CD4-positive, alpha-beta T cell treated with Interleukin-4 for 1 hour (primary cell): ENCODE measurements at places on chromosomes 12 and 14.

- DNase-seq = no peak
These were observed 197.0 kb downstream of the SLC41A2 start for GRCh38 chr12:104761091-104761490.

- no peak for DNase-seq
These were observed 48.1 kb downstream of the ADCK1 start for GRCh38 chr14:77848031-77848430.

DNA sequence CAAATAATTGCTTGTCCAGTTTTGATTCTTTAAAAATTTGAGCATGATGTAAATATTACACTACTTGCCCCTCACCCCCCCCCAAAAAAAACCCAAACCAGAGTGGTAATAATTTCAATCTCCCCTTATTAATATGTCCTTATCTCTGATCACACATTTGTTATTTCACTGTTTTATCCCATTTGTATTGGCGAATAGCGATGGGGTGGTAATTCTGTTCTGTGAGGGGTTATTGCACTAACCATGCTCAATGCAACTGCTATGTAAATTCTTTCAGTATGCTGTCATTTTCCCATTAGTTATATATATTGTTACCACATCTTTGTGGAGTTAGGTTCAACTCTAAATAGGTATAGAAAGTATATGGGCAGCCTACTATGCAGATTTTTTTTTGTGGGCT lies 1.1 kb downstream of the RIMKLB start:
- DNase-seq = no peak

- peak; percentile 23 for DNase-seq
These were observed 3.8 kb downstream of the USP15 start for GRCh38 chr12:62263966-62264365.

DNA sequence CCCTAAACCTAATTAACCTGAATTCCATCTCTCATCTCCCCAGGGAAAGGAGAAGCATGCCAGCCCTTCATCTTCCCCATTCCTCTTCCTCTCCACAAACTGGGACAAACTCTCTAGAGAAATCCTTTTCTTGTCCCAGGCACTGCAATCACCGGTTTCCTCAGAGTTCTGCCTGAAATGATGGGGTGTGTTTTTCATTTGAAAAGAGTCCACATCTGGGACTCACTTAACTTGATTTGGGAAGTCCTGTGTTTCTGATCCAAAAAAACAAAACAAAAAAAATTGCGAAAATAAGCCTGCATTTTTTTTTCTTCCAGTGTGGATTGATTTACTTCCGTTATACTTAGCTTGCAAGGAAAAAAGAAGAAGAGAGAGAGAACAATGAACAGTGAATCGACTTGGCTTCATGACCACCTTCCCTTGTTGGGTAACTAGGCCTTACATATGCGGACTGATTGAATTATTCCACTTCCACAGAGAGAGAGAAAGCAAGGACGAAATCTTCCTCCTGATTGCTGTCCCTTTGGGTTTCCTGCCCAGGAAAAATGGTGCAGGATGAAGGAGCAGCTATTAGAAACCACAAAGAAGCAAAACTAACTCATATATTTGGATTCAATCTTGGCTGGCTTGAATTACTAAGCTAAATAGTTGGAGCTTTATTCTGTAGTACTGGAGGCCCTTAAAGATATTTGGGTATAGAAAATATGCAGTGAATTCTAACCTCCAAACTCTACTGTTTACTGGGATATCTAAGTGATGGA lies 506.2 kb upstream of the TBX3 start:
- DNase-seq = no peak

- DNase-seq = no peak
These were observed 43.5 kb downstream of the MIPOL1 start for GRCh38 chr14:37241198-37241597.

- DNase-seq = no peak
These were observed 139.4 kb downstream of the RPS29 start for GRCh38 chr14:49446801-49447200.

GRCh38 chr14:99968191-99968920 lies 96.9 kb upstream of the EVL start:
- DNase-seq = no peak

- DNase-seq = no peak
These were observed at the start of gene OR4L1 for GRCh38 chr14:20059745-20060144. Gene OR4L1, plus strand, starts transcription at chr14:20060045. Its CDS starts 0 bp downstream, at chr14:20060045.

GRCh38 chr14:39219075-39219499 lies 14.6 kb upstream of the MIA2 start:
- no peak for DNase-seq

DNA sequence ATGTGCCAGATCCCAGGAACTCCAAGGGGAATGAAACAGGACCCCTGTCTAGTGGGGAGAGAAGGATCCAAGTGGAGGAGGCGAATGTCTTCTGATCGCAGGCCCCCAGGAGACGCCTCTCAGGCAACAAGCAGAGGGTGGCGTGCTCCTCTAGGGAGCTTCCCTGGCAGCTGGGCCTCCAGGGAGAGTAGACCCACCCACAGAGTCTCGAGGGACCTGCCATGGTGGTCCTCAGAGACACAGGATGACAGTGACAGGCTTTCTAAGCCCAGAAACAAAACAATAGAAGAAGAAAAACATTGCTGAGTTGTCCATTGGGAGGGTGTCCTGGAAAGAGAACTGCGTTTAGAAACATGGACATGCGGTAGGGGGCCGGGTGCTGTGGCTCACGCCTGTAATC lies 140.6 kb upstream of the MAP1LC3B2 start:
- DNase-seq = no peak

DNA sequence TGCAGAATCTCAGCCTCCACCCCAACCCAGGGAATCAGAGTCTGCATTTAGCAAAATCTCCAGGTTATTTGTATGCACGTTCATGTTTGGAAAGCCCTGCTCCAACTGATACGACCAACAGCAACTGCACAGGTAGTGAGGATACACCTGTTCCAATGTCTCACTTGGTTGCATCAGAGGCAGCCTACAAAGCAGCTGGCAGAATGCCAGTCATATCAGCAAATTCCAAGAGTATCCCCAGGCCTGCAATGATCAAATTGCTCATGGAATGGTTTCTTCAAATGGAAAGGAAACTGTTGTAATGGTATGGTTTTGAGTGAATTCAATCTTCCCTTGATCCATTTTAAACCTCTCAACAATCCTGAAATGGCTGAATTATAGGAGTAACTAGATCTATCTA lies 75.4 kb downstream of the GRIP1 start:
- DNase-seq = no peak

DNA sequence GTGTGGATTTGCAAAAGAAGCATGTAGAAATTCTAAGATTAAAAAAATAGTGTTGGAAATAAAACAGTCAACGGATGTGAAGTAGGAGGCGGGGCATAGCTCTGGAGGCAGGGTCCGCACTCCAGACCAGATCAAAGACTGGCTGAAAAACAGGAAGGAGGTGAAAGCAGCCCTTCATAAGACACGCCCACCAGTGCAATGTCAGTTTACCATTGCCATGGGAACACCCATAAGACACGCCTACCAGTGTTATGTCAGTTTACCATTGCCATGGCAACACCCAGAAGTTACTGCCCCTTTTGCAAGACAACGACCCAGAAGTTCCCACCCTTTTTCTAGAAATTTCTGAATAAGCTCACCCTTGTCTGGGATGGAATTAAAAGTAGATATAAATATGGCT lies 87.1 kb downstream of the FZD10 start:
- DNase-seq = no peak

DNA sequence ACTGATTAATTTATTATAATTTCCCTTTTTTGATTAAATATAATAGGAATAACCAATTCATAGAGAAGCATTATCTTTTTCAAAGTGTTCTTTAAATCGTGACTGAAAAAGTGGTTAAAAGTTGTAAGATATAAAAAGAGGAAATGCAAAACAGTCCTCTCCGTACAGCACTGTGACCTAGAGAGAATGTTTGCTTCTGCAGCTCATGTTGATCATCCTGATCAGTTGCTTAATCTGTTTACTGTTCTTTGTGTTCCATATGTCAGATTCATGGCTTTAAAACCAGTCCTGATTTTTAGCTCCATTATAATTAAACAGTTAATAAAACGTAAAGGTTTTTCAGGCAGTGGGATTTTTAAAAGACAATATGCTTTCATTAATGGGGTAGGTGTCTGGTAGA lies 4.7 kb downstream of the TTC8 start:
- no peak for DNase-seq

DNA sequence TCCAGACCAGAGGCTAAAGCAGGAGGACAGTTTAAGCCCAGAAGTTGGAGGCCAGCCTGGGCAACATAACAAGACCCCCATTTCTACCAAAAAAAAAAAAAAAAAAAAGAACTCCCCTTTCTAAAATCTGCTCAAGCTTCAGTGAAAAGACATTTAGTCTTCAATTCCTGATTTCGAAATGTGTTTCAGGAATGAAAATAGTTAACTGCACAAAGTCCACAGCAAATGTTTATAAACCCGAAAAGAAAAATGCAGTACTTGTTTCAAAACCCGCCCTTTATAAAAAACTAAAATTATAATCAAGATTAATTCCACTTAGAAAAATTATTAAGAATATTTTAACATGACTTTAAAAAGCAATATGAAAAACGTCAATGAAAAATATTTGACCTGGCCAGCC lies 12.1 kb downstream of the ATXN2 start:
- DNase-seq = no peak

DNA sequence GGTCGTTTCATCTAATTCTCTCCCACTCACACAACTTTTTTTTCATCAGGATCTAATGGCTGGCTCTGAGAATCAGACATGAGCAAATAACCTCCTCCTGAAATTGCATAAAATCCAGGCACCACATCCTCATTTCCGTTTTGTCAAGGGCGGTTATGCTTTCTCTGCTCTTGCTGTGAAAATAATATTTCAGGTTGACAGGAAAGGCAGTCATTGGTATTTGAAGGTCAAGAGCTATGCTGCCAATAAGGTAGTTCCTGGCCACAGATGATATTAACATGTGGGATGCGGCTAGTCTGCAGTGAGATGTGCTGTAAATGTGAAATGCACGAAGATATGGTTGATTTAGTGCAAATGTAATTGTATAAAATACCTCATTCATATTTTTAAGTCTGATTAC lies 870.2 kb upstream of the TMEM132C start:
- no peak for DNase-seq

DNA sequence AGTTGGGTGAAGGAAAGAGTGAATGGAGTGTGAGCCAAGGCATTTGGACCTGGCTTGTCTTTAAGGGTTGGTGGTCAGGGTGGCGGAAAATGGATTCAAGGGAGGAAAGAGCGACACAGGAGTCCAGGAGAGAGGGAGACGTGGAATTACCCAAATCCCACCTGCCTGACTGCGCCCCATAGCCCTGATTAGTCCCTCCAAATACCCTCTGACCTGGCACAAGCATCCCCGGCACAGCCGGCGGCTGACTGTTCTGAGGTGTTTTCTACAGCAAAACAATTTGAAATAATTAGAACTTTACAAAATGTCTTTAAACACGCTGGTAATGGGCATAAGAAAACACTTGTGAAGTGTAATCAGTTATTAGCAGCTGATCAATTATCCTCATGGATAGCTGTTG lies 175.8 kb downstream of the PHETA1 start:
- DNase-seq = no peak

DNA sequence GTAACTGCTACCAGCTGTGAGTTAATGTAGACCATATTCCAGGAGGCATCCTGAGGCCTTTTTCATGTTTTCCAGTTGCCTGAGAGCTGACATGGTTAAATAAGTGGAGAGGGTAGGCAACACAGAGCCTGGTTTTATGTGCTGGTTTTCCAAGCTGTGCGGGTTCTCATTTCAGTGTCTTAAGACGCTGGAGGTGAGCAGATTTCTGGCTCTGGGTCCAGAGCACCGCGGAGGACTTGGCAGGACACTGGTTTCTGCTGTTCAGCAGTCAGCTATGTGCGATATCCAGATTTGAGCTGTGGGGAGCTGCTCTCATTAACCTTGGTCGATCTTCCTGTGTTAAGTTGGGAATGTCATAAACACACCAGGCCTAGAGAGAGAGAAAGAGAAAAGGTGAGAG lies 680.8 kb downstream of the BCL11B start:
- DNase-seq = no peak

GRCh38 chr12:99442758-99443157 lies 204.8 kb upstream of the GARIN6 start:
- DNase-seq = no peak

- DNase-seq = no peak
These were observed 20.7 kb downstream of the TSPAN9 start for GRCh38 chr12:3097836-3098235.

GRCh38 chr12:122371475-122372045 lies 50.9 kb downstream of the CLIP1 start:
- DNase-seq = no peak

DNA sequence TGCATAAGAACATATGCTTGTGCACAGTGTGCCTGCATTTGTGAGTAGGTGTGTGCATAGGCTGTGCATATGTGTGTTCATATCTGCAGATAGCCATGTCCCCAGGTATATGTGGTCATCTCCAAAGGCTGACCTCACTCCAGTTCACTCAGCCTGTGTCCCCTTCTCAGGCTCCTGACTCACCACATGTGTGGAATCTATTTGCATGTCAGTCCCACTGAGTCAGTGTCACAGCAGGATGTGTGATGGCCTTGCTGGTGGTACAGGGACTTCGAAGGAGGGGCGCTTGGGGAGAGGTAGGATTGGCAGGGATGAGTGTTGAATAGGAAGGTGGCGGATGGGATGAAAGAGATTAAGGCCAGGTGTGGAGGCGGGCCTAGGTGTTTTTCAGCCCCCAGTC lies 35.5 kb downstream of the KRT80 start:
- no peak for DNase-seq

DNA sequence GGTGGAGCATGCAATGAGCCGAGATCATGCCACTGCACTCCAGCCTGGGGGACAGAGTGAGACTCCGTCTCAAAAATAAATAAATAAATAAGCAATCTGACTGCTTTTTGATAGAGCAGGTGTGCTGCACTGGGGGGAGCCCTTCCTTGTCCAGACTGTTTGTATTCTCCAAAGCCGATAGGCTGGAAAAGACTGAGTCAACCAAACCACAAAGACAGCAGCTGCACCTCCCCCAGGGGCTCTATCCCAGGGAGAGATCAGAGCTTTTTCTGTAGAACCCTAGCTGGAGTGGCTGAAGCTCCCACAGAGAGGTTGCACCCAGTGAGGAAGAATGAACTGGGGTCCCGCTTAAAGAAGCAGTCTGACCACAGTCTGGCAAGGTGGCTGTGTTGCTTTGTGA lies 45.8 kb upstream of the LALBA start:
- no peak for DNase-seq

DNA sequence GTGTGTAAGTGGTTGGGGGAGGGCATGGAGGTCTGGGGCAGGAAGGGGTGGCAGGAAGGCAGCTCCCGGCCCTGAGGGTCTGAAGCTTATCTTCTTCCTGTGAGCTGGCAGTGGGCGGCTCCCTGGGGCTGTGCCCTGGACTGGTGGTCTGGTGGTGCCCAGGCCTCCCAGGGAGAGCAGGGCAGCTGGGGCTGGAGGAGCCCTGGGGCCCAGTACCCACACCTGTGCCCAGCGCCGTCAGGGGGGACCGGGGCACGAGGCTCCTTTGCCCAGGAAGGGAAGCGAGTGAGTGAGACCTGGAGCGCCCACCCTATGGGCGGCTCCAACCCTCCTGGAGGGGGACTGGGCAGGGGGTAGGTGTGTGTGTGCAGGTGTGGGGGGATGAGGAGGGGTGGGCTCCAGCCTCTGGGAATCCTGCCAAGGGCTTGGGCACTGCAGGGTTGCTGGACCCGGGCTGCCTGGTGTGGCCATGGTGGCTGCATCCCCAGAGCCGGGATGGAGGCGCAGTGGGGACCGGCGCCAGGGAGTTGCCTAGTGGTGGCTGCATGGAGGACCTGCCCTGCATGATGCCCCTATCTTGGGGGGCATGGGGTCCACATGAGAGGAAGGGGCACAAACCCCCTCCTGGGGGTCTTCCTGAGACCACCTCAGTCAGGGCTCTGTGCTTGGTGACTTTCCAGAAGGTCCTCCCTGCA lies 353.6 kb downstream of the TMEM121 start:
- no peak for DNase-seq

GRCh38 chr14:47674543-47675465 lies 601 bp downstream of the MDGA2 start:
- no peak for DNase-seq

- no peak for DNase-seq
These were observed 7.0 kb downstream of the CSRNP2 start for GRCh38 chr12:51076236-51076930.
